Sciatic nerve (tissue), 2 donors: ENCODE measurements at places on chromosomes 16 and 17.

DNA sequence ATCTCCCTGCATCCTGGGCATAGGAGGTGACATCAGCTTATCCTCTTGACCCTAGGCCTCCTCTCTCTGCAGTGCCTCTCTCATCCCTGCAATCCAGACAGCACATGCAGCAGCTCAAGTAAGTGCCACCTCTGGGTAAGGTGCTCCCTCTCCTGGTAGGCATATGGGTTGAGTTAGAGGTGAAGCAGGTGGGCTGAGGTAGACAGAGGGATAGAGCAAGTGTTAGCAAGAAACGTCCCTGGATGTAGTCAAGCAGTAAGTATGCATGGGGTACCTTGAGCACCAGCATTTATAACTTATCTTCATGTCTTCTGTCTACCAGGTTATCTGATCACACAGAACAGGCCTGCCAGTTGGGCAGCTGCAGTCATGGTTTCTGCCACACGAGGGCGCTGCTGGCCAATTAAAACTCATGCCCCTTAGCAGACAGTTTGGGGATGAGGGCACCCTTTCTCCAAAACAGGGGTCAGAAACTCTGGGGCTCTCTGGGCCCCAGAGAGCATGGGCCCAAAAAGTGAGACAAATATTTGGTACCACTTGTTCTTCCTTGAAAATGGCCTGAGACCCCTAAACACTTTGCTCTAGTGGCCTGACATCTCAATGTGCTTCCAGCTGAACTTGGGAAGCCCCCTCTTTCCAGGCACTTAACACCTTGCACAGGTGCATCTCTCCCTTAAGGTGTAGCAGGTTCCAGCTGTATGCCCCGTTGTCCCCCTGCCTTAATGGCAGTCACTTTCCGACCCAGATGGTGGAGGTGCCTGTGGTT lies 59.8 kb downstream of the NEUROD2 start:
- peak; percentile 82 for DNase-seq

GRCh38 chr17:63477480-63478440 lies 899 bp downstream of the ACE start:
- no peak for DNase-seq

GRCh38 chr17:31235110-31235509 lies 61.9 kb downstream of the OMG start:
- no peak for DNase-seq

- peak; percentile 73 for DNase-seq
Measured at GRCh38 chr16:53091466-53092211, 36.8 kb downstream of the CHD9 start.

GRCh38 chr17:69593716-69594115 lies 179.2 kb downstream of the MAP2K6 start:
- DNase-seq: no peak

DNA sequence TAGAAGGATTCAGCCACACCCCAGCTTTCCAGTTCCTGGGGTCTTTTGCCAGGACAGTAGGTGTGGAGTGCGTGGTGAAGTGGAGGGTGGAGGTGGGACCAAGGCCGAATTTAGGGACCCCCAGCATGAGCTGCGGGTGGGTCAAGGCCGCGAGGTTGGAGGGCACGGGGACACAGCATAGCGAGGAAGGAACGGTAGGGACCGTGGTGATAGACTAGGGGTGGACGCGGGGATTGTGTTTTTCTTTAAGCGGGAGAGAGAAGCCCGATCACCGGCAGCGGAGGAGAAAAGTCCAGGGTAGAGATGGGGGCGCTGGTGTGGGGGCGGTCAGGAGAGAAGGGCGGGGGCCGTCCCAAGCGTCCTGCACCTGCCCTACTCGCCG lies 261 bp upstream of the B4GALNT2 start:
- DNase-seq: no peak

GRCh38 chr16:24988593-24989338 lies 26.4 kb downstream of the ARHGAP17 start:
- no peak for DNase-seq

- no peak for DNase-seq
Measured at GRCh38 chr16:52584354-52585320, 37.7 kb upstream of the TOX3 start.

DNA sequence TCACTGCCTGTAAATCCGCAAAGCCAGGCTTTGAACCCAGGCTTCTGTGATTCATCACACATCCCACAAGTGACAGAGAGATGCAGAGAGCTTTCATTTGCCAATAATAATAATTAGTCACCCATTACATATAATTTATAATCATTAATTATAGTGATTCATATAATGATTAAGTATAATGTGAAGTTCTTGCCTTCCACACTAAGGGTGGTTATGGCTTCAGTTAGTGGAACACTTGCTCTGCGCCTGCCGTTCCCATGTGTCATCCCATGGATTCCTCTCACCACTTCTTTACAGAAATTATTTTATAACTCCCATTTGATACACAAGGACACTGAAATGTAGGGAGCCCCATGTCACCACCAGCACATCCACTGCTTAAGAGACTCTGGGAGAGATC lies 39.8 kb upstream of the XYLT1 start:
- DNase-seq: no peak

DNA sequence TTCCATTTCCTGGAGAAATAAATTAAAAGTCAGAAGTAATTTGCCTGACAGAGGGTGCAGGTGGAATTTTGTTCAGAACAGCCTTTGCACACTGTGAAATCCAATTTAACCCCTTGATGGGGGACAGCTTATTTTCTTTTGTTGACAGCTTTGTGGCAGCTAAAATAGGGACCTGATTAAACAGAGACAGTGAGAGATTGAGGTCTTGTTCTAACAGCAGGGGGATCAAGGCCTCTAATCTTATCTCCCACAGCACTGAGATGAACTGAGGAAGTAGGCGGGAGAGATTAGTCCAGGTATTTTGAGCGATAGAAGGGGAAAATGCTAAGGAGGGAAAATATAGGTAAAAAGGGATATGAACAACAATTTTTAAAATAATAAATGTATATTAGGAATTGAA lies 1491.4 kb upstream of the GOT2 start:
- DNase-seq: no peak

DNA sequence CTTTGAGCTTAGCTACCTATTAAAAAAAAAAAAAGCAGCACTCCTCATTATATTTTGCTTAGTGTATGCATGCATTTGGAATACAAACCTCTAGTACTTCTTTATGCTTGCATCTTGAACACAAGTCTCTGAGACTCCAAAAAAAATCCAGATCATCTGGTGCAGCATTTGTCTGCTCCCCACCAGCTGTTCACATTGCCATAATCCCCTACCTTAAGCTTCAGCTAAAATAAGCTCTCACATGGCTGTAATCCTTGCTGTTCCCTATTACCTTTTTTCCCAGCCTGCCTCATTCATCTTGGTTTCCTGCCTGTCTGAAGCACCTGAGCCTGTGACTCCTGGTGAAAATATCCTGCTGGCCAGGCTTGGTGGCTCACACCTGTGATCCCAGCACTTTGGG lies 7.5 kb upstream of the NFATC2IP start:
- DNase-seq: no peak

- peak; percentile 99 for DNase-seq
Measured at GRCh38 chr16:14629919-14630619, at the start of gene PARN. PARN (minus strand) TSS chr16:14630260; CDS start chr16:14630125, 135 bp downstream.

DNA sequence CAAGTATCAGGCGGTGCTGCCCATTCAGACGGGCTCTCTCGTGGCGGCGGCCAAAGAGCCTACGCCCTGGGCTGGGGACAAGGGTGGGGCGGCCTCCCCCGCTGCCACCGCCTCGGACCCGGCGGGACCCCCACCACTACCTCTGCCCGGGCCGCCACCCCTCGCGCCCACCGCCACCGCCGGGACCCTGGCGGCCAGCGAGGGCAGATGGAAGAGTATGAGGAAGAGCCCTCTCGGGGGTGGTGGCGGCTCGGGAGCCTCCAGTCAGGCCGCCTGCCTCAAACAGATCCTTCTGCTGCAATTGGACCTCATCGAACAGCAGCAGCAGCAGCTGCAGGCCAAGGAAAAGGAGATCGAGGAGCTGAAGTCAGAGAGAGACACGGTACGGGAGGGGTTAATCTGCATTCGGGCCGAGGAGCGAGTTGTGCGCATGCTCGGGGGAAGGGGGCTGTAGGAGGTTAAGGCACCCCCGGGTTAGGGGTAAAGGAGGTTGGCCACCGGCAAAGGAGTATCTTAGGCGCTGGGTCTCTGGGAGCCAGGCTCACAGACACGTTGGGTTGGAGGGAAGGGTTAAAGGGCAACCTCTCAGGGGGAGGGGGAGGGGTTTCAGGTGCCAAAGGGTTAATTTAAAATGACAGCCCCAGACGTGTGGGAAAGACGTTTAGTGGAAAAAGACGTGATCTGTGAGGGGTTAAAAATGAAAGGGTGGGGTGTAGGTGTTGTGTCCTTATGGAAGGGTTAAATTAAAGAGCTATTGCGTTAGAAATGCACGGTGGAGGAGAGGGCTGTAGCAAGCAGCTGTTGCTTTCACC lies 1.4 kb downstream of the MSL1 start:
- DNase-seq: no peak

- DNase-seq: no peak
Measured at GRCh38 chr16:47750371-47750770, 289.2 kb downstream of the PHKB start.

DNA sequence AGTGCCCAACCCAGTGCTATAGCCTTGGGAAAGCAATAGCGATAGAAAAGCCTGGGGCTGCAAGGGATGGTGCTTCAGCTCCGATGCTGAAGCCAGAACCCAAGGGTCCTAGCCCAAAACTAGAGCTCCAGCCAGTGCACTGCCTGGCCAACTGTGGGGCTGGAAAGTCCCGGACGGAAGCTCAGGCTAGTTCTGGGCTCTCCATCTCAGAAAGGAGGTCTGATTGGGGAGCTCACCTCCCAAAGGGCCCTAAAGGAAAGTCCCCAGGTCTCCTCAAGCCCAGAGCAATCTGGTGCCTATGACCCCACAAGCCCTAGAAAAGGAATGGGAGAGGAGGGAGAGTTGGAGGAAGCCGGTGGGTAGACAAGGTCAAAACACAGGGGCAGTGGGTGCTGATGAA lies 2.0 kb upstream of the ABCC3 start:
- no peak for DNase-seq

GRCh38 chr17:66976781-66977201 lies 12.3 kb downstream of the CACNG4 start:
- no peak for DNase-seq

GRCh38 chr16:4200781-4201137 lies 41.1 kb downstream of the SRL start:
- DNase-seq: no peak

DNA sequence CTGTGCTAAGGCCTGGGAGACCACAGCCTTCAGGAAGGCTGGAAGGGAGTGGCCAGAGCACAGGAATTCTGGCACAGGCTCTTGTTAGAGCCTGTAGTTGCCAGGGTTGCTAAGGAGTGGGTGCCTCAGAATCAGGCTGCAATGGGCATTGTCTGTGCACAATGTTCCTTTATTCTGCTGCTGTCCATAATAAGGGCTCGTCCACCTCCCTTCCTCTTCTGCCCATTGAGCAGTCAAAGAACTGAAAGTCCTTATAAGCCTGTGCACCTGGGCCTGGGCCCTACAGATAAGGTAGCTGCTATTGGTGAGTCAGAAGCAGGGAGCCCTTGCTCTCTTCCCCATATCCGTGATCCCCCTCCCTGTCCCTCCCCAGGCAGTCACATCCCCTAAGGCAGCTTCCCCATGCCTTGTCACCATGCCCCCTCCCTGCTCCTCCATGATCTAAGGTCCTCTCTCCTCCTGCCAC lies 5.4 kb upstream of the CNGB1 start:
- DNase-seq: no peak

DNA sequence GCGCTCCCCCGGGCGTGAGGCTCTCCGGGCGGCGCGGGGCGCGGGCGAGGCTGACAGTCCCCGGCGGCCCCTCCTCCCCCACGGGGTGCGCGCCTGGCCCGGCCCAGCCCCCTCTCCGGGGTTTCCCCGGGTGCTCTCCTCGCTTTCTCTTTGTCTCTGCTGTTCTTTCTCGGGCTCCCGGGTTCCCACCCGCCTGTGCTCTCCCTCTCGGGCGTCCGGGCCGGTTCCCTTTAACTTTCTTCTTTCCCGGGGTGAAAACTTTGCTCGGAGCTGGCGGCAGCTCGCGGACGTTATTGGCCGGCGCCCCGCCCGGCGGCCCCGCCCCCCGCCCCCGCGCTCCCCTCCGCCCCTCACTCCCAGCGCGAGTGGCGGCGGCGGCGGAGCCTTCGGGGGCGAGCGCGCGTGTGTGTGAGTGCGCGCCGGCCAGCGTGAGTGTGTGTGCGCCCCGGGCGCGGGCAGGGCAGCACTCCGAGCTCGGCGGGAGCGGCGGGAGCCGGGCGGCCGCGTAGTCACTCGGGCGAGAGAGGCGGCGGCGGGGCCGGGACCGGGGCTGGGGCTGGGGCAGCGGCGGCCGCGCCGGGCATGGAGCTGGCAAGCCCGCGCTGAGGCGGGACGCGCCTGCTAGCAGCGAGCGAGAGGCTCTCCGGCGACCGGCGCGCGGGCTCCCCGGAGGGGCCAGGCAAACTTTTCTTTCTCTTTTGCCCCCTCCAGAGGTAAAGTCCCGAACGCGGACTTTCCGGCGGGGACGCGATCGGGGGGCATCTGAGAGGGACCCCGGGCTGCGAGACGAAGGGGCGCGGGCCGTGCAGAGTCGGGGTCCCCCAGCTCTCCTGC lies at the start of gene NTN1:
NTN1 (plus strand) TSS at position 353 of the 834 bp plus-strand sequence. CDS start 864 bp downstream, outside the sequence.
- DNase-seq: peak; percentile 74

- DNase-seq: no peak
Measured at GRCh38 chr16:14007450-14007849, 63.7 kb upstream of the MRTFB start.

GRCh38 chr16:23333034-23333579 lies 31.0 kb downstream of the SCNN1B start:
- no peak for DNase-seq

DNA sequence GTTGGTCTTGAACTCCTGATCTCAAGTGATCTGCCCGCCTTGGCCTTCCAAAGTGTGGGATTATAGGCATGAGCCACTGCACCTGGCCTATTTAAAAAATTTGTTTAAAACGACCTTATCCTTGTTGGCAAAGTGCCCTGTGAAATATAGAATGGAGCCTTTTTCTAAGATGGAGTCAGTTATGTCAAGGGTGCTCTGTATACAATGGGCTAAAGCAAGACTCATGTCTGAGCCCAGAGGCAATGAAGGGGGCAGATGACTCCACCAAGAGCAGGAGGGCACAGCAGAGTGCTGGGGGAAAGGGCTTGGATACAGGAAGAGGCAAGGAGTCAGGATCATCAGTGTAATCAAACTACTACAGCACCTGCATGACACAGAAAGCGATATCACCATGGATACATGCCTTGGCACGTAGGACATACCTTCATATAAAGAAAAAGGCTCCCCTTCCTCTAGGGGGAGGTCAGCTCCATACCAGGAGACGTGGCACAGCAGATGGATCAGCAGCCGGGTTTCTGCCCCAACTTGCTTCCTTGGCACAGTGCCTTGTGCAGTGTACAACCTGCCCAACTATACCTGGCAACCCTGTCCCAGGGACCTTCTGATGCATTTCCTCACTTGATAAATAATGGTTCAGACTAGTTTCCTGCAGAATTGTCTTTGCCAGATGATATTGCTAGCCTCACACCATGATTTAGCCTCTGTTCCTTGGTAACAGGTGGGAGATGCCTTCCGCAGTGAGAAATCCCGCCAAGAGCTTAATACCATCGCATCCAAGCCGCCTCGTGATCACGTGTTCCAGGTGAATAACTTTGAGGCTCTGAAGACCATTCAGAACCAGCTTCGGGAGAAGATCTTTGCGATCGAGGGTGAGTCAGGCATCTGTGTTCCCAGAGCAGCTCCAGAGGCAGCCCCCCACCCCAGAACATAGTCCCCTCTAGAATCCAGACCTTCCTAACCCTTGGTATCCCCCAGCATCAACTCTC lies 15.3 kb downstream of the ITGAM start:
- no peak for DNase-seq

GRCh38 chr16:8407351-8407750 lies 183.0 kb downstream of the TMEM114 start:
- DNase-seq: no peak

GRCh38 chr17:76725580-76726230 lies 701 bp downstream of the JMJD6 start:
- peak; percentile 85 for DNase-seq

GRCh38 chr17:27553019-27553511 lies 77.9 kb upstream of the LGALS9 start:
- DNase-seq: peak; percentile 72
